ENCODE measurements at places on chromosomes 2 and 18. TPM values are rescaled to one million over a fixed set of nuclear protein-coding genes. Genes with fewer than 3 reads are reported as not detected.

Gene HOXD12
- not detected for total RNA-seq

DNA sequence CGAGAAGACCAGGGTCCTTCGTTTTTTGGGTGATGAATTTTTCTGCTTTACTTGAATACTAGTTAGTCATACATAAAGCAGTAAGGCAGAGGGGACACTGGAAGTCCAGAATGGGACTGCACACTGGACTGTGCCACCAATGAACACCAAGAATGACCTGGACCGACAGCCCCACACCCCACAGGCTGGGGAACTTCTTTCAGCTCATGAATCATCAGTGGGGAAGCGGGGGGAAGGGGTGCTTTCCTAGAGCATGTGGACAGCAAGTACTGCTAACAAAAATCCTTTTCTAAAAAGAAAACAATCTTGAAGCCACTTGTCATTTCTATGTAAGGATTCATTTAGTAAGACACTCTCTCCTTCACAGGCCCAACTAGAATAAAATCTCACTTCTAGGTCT is 86.0 kb downstream of the DTNB start:
- DNase-seq: no peak

DNA sequence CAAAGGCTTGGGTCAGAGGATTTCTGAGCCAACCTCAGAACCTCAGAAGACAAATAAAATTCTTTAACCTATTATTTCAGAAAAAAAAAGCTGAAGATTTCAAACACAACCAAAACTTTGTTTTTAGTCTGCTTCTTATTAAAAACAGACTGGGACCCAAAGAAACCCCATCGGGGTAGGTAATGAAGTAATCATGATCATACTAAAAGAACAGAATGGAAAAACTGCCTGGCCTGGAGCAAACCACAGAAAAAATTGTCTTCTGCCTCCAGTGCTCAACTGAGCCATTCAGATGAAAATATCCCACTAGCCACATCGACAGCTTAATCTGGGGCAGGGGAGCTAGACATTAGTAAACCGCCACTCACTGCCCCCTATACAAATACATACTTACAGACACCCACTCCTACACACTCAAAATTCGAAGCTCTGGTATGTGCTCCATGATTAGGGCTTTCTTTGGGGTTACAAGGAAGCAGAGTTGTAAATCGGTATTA is 76.5 kb downstream of the SDC1 start:
- no peak for DNase-seq

DNA sequence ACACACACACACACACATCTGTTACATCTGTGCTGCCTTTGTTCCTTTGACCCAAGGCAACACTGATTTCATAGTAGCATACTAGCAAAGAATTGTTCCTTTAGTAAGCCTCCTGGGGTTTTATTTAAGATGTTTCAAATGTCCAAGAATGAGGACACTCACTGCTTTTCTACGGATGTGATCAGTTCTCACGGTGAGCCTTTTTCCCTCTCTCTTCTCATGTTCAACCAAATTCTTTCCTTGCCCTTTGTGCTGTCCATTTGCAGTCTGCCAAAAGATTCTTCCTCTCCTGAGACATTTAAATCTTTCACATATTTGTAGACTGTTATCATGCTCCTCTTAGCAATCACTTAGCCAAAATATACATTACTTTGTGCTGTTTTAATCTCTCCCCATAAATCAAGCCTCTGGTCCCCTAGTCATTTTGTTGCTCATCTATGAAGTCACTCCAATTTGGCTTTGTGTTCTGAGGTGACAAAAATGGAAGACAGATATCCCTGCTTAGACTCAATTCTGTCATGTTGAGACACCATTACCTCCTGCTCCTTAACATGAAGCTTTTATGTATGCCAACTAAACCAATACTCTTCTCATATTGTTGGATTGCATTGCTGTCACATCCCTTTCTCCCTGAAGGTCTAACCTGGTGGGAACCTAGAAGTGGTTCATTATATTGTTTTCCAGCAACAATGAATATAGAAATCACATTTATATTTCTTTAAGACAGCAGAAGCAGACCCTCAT is 1605.3 kb upstream of the ACVR2A start:
- no peak for DNase-seq

Gene UGT1A6
- total RNA-seq: 10.6 TPM

GRCh38 chr2:158291544-158292180 is 164.9 kb downstream of the CCDC148 start:
- no peak for DNase-seq

GRCh38 chr2:54632733-54633692 is 90.4 kb upstream of the EML6 start:
- no peak for DNase-seq

Gene ERMN
- not detected for total RNA-seq

Gene MERTK
- total RNA-seq: 11.1 TPM

- DNase-seq: peak; percentile 64
Measured at GRCh38 chr2:127591221-127591923, 54.6 kb upstream of the GPR17 start.

Gene SOWAHC
- 20.8 TPM for total RNA-seq

Gene CHN1
- total RNA-seq: 7.8 TPM

Data from ascending aorta (tissue), 2 donors.